ENCODE measurements at places on chromosomes 11 and 22.

- DNase-seq, result no peak
These were observed 57.9 kb downstream of the NOX4 start for GRCh38 chr11:89433278-89433677.

GRCh38 chr11:72297828-72298227 is 53.9 kb upstream of the PHOX2A start:
- no peak for DNase-seq

DNA sequence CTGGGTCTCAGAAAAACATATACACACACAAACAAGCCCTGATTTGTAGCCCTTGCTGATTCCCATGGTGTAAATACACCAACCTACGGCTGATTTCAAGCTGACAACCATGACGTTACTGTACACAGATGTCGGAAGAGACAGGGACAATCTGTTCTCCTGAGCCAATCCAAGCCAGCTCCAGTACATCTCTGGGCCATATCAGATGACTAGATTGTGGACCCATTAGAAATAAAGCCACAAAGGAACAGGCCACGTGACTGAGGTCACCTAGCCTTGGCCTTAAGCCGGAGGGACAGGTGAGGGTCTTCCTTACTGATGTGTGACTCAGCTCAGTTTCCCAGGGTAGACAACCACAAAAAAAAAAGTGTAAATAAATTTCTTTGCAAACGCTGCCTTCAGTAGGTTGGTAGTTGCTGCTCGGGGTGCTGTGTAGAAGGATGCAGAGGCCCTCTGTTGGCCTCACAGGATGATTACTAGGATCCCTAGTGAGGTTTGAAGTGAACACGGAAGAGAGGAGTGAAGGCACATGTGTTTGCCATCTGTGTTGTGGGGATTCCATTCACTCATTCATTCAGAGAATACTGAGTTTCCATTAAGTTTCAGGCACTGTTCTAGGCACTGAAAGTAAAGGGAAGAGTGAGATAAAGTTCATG is 99.0 kb upstream of the LARGE1 start:
- no peak for DNase-seq

DNA sequence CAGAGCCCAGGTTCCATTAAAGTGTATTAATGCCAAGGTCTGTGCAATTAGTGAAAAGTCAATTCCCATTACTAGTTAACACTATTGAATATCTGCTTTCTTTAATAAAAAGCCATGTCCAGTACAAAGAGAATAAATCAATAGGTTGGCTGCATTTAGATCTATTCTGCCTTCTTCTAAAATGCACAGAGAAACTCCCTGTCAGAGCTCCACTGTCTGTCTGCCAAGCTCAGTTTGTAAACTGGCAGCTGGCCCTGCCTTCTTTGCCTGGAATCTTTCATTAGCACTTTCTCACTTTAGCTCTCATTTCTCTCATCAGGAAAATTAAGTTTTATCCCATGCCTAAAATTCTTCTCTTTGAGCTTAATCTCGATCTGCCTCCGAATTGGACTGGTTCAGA is 35.6 kb downstream of the ARL14EP start:
- DNase-seq, result no peak

- DNase-seq, result no peak
These were observed 23.8 kb downstream of the CAPRIN1 start for GRCh38 chr11:34075178-34075820.

DNA sequence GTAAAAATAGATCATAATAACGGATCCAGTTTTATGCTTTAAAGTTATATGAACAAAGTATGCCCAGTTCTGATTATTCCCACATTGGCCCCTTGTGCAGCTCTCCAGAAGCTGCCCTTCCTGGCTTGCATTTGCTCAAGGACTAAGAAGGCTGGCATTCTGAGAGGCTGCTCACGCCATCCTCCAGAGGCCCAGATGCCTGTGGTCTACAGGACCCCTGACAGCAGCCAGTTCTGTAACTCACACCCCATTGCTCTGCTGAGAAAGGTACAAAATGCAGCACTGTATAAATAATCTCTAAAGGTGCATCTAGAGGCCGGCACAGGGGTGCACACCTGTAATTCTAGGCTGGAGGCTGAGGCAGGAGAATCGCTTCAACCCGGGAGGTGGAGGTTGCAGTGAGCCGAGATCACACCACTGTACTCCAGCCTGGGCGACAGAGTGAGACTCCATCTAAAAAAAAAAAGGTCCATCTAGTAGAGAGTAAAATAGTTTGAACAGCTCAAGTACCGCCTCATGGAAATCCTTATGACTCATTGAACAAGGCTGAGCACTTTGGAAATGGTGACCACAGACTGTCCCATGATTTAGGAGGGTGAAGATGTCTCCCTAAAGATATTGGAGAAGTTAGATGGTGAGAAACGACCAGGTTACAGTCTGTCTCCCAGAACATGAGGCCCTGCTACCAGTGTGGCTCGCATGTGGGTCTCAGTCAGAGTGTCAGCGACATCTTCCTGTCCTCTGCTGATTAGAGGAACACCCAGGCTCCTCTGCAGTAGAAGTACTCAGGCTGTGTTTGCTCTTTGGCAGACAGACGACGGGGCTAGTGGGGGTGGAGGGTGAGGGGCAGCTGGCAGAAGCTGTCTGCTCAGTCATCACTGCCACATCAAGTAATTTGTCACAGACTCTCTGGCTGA is 56.3 kb downstream of the KREMEN1 start:
- no peak for DNase-seq

DNA sequence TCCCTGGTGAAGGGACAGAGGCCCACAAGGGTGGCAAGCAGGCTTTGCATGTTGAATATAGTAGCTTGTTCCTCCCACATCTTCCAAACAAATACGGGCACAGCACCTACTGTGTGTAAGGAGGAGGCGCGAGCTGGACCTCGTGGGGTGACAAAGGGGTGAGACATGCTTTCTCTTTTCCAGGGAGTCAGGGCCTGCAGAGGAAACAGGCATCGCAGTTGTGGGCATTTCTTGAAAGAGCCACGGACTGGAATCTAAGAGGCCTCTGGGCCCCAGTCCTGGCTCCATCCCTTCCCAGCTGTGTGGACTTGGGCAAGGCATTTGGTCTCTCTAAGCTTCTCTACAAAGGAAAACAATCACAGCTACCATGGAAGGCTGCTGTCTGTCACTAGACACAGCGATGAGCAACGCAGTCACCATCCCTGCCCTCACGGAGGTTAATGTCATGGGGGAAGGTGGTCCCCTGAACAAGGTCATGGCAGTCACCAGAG is 13.0 kb upstream of the CDC42EP1 start:
- DNase-seq, result no peak

DNA sequence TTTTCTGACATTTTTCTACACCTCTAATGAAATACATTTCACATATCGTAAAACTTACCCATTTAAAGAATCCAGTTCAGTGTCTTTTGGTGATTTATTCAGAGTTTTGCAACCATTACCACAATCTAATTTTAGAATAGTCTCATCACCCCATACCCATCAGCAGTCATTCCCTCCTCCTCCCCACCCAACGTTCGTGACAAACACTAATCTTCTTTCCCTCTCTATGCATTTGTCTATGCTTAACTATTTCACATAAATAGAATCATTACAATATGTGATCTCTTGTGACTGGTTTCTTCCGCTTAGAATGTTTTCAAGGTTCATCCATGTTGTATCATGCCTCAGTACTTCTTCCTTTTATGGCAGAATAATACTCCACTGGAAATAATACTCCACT is 9.5 kb downstream of the TTC28 start:
- DNase-seq, result no peak

GRCh38 chr22:41910050-41911000 is 4.5 kb downstream of the SHISA8 start:
- DNase-seq, result no peak

DNA sequence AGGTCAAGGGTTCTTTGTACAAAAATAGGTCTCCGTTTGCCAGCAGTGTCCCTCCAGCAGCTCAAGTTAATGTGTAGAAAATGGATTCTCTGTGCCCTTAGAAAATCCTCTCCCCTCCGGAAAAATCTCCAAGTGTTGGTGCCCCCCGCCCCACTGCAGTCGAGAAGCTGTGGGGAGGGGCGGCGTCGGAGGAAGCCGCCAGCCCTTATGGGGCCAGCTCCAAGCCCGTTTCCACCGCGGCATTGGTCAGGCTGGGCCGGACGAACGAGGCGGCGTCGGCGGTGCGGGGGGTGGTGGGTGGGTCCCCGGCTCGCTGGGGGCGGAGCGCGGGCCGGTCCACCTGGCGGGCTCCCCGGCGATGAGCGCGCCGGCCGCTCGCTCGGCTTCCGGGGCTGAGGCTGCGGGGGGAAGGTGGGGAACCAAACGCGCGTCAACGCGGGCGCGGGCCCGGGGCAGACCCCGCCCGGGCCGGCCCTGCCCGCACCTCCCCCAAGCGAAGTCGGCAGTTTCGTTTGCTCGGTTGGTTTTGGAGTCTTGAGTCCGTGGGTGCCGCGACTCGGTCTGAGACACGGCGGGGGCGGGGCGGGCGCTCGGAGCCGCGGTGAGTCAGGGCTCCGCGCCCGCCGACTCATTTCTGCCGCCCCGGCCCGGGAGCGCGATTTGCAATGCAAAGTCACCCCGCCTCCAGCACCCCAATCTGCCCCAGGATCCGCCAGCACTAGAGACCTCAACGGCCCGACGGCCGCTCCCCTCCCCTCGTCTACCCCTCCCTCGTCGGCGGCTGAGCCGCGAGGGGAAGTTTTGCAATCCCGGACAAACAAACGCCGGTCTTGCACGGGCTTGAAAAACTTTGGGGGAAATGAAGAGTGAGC is 1.4 kb downstream of the ASCL2 start:
- no peak for DNase-seq

- DNase-seq, result no peak
These were observed 243.8 kb downstream of the TMEM135 start for GRCh38 chr11:87281496-87281895.

- no peak for DNase-seq
These were observed 220.7 kb upstream of the SESN3 start for GRCh38 chr11:95451682-95452081.

DNA sequence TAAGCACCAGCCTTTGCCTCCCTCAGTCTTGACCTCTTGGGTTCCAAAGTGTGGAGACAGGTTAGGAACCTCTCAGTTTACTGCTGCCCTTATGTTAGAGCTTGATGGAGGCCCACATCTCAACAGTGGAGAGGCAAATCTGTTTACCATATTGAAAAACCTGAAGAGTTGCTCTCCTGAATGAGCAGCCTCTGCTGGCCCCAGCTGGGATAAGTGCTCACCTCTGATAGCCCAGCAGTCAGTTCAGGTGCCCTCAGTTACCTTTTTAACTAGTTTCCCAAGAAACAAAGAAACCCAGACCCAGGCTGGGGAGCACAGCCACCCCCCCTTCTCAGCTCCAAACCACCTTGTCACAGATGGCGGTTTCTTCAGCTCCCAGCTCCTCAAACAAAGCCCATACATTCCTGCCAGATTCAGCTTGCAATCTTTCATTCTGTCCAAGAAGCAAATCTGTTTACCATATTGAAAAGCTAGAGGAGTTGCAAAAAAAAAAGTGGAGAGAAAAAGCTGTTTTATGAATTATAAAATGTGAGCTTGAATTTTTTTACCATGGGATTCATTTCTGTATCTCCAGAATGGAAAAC is 57.2 kb downstream of the PPFIBP2 start:
- no peak for DNase-seq

GRCh38 chr11:83192606-83193245 is 786 bp upstream of the ANKRD42 start:
- DNase-seq, result no peak

DNA sequence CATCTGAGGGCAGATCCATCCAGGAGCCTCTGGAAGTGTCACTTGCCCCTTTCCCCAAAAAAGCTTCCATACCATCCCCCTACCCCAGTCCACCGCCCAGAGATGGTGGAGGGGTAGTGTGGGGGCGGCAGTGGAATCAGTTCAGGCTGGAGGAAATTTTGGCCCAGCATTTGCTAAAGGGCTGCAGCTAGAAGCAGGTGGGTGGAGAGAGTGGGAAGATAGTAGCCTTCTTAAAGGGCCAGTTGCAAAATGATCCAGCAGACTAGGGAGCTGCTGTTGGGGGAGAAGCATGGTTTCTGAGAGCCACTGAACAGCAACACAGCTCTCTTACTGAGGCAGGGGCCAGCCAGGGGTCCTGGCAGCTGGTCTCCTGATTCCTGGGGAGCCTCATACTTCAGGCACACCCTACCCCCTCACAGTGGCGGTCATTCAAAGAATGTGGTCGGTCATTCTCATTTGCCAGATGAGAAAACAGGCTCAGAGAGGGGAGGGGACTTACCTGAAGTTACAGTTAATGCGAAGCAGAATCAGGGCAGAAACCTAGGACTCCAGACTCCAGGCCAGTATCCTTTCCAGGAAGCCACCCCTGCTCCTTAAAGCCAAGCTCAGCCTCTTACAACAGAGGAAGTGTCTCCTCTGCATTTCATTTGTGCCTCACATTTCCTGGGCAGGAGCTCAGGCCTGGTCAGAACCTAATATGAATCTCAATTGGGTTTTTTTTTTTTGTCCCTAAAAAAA is 5.4 kb downstream of the SEC14L2 start:
- no peak for DNase-seq

GRCh38 chr11:70926543-70927201 is 325.7 kb downstream of the SHANK2 start:
- no peak for DNase-seq

- no peak for DNase-seq
These were observed at the start of gene SYT12 for GRCh38 chr11:67022961-67023956. Gene SYT12, plus strand, starts transcription at chr11:67023134. Its CDS starts 7,011 bp downstream, at chr11:67030145.

GRCh38 chr22:32557444-32557843 is 82.8 kb downstream of the FBXO7 start:
- DNase-seq, result no peak

- no peak for DNase-seq
These were observed 238.4 kb downstream of the BRD1 start for GRCh38 chr22:49589301-49589700.

DNA sequence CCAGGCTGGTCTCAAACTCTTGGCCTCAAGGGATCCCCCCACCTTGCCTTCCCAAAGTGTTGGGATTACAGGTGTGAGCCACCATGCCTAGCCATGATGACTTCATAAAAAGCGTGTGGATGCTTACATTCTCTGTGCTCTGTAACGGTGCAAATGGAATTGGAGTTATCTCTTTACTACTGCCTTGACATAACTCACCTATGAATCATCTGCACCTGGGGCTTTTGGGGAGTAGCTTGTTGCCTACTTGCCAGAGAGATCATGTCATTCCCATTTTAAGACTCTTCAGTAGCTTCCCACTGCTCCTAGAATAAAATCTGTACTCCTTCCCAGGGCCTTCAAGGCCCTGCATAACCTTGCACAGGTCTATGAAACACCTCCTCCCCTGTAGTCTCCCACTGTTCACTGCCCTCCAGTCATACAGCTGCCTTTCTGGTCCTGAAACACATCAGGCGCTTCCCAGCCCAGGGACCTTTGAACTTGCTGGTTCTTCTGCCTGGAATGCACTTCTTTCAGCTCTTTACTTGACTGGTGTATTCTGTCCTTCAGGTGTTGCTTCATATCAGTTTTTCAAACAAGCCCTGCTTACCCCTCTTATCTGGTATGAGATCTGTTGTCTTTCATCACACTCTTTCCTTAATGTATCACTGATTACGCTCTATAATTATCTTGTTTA is 19.6 kb upstream of the MOGAT2 start:
- no peak for DNase-seq
